ENCODE measurements at places on chromosomes 6 and 20.

GRCh38 chr6:49546331-49546730 is 4.1 kb upstream of the C6orf141 start:
- H3K27me3 ChIP-seq: peaks cover 5% of the 10 kb centered on the region
- no peak for DNase-seq
- H3K27ac ChIP-seq: no peak overlapping the region
- H3K36me3 ChIP-seq: no peaks in the 10 kb centered on the region
- H3K4me1 ChIP-seq: peaks cover 10% of the 10 kb centered on the region

GRCh38 chr6:155832596-155832995 is 377.0 kb upstream of the NOX3 start:
- no peaks in the 10 kb centered on the region for H3K36me3 ChIP-seq
- H3K27me3 ChIP-seq: no peaks in the 10 kb centered on the region

- no peaks in the 10 kb centered on the region for H3K36me3 ChIP-seq
- no peak overlapping the region for H3K4me3 ChIP-seq
- no peaks in the 10 kb centered on the region for H3K4me1 ChIP-seq
- peaks cover 38% of the 10 kb centered on the region for H3K27me3 ChIP-seq
These were observed 27.2 kb upstream of the FKBP1A start for GRCh38 chr20:1420066-1420465.

- no peak overlapping the region for H3K27ac ChIP-seq
- no peak overlapping the region for H3K4me3 ChIP-seq
- peaks cover 2% of the 10 kb centered on the region for H3K27me3 ChIP-seq
- H3K36me3 ChIP-seq: no peaks in the 10 kb centered on the region
- no peak for DNase-seq
These were observed 19.8 kb downstream of the ADGRF5 start for GRCh38 chr6:46901882-46902314.

DNA sequence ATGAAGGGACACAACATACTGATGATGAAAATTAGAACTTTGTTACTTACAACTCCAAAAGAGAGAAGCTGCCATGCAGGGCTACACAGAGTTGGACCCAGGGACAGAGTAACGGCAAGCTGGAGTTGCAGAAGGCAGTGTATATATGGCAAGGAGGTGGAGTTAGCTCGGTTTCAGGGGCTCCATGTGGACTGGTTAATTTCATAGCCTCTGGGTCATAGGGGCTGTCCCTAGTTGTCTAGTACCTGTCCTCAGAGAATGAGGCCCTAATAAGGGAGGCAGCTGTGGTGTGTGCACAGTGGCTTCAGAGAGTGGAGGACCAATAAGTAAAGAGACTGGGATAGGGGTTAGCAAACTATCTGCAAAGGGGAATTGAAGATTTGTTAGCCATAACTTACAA is 7.9 kb upstream of the ZSCAN12 start:
- H3K27me3 ChIP-seq: peaks cover 16% of the 10 kb centered on the region
- H3K36me3 ChIP-seq: no peaks in the 10 kb centered on the region
- no peak overlapping the region for H3K27ac ChIP-seq
- no peaks in the 10 kb centered on the region for H3K4me1 ChIP-seq
- H3K4me3 ChIP-seq: no peak overlapping the region
- no peak for DNase-seq

DNA sequence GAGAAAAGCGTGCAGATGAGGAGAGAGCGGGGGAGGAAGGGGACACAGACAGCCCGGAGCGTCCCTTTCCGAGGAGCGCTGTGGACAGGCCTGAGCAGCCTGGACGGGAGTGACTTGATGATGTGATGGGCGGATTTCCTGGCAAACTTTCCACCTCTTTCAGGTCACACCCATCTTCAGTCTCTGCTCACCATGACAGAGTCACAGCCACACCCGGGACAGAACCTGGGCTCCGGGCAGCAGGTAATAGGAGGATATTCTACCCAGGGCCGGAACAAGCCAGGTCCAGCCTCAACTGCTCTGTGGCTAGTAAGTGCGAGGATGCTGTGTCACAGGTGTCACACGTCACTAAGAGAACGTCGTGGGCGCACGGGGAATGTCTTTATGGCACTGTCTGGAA is 84.3 kb downstream of the THBS2 start:
- no peak for DNase-seq
- no peaks in the 10 kb centered on the region for H3K4me1 ChIP-seq
- H3K36me3 ChIP-seq: no peaks in the 10 kb centered on the region
- no peak overlapping the region for H3K4me3 ChIP-seq
- no peak overlapping the region for H3K27ac ChIP-seq

DNA sequence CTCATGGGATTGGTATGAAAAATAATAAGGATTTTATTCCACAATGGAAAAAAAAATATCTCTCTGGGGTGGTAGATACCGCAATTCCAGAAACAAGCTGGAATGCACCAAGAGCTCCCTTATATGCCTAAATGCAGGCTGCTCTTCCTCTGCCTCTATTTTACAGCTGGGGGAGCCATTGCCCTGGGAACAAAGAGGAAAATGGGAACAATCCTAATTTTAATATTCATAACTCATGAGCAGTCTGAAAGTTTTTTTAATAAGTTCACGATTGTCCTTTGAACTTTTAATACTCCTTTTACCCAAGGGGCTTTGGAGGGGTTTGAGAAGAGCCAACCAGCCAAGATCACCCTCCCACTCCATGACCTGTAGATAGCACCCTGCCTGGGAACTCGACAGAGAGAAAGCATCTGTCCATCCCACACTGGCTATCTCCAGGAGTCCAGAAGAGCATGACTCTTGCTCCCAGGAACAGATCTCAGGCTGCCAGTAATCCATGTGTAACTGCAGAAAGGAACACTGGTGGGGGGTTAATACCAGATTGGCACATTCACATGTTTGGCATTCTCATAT is 74.7 kb downstream of the CD83 start:
- H3K27ac ChIP-seq: no peak overlapping the region
- DNase-seq: no peak
- H3K27me3 ChIP-seq: no peaks in the 10 kb centered on the region
- H3K36me3 ChIP-seq: no peaks in the 10 kb centered on the region

- no peak overlapping the region for H3K27ac ChIP-seq
- no peaks in the 10 kb centered on the region for H3K27me3 ChIP-seq
These were observed 48.7 kb upstream of the IL20RA start for GRCh38 chr6:137093183-137094069.

DNA sequence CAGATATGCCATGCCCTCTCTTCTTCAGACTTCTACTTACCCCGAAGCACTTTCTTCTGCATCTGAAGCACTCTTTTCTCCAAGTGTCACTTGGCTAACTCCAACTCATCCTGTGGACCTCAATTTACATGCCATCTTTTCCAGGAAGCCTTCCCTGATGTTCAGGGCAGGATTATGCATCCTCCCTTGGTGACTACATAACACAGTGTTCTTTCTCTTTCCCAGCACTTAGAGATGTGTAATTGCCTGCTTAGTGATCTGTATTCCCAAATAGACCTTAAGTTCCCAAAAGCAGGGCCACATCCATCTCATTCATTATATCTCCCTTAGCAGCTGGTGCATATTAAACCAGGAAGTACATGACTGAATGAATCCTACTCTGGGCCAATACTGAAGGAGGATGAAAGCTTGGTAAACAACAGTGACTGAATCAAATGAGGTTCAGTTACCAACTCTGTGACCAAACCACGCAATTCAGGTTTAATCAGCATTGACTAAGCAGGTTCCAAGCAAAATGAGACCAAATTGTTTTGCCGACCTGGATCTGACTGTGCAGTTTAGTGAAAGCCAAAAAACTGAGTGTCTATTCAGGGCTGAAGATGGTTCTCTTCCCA is 121.4 kb upstream of the TCF21 start:
- DNase-seq: no peak
- peaks cover 2% of the 10 kb centered on the region for H3K27me3 ChIP-seq
- no peaks in the 10 kb centered on the region for H3K36me3 ChIP-seq
- H3K4me3 ChIP-seq: no peak overlapping the region
- no peaks in the 10 kb centered on the region for H3K4me1 ChIP-seq
- H3K27ac ChIP-seq: no peak overlapping the region

GRCh38 chr6:53112404-53112803 is 36.2 kb downstream of the GCM1 start:
- no peak for DNase-seq
- H3K27me3 ChIP-seq: peaks cover 2% of the 10 kb centered on the region
- H3K4me3 ChIP-seq: no peak overlapping the region

DNA sequence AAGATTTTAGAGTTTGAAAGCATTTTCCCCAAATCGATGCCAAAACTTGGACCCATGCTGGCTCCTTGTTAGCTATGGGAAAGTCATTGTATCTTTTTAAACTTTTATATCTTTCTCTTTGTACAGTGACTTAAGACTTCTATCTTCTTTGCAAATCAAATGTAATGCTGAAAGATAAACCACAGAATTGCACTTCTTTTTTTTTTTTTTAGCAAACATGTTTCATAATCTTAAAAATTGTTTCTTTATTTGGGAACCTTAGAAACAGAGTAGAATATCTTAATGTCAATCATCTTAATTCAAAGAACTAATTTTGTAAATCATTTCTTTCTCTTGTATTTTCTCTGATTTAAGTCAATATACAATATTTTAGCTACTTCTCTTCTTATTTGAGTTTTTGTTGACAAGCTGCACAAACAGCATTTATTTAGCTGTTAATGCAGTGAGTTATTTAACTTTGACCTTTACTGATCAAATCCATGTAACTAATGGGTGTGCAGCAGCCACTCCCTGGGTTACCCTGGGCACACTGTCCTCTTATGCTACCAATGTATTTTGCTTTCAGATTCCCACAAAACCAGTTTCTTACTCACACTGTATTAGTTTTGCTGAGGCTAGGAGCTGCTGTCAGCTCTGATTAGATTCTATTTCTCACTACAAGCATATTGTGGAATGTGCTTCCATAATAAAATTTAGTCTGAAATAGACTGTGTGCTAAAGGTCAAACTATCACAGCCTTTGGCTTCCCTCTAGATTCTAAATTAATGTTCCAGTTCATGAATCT is 279.6 kb downstream of the ADGB start:
- H3K27ac ChIP-seq: no peak overlapping the region
- H3K4me1 ChIP-seq: peaks cover 8% of the 10 kb centered on the region
- H3K36me3 ChIP-seq: no peaks in the 10 kb centered on the region
- DNase-seq: no peak

GRCh38 chr6:41682056-41682477 is 43.8 kb downstream of the MDFI start:
- no peaks in the 10 kb centered on the region for H3K36me3 ChIP-seq
- H3K27me3 ChIP-seq: no peaks in the 10 kb centered on the region
- H3K4me1 ChIP-seq: peaks cover 23% of the 10 kb centered on the region
- H3K27ac ChIP-seq: no peak overlapping the region
- DNase-seq: peak; percentile 69
- H3K4me3 ChIP-seq: peak overlapping the region; percentile 71

DNA sequence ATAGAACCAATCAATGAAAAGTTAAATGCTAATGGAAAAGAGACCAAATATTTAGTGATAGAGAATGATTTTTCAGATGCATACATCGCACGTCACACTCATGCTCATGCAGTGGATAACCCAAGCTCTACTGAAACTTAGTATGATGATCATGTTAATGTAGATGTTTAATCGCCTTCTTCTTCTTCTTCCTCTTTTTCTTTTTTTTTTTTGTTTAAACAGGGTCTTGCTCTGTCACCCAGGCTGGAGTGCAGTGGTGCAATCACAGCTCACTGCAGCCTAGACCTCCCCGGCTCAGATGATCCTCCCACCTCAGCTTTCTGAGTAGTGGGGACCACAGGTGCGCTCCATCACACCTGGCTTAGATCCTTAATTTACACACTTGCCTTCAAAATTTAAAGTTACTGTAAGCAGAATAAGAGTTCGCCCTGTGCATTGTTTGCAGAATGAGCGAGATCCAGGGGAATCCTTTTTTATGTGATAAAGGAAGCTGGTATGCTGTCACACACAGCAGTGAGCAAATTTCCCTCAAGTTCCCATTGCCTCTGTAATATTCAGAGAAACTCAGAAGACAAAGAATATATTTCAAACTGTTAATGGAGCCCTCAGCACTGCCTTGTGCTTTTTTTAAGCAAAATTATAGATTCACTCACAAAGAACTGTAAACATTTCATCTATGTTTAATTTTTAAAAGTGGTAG is 194.2 kb upstream of the SGK1 start:
- no peak overlapping the region for H3K27ac ChIP-seq
- no peaks in the 10 kb centered on the region for H3K27me3 ChIP-seq
- H3K4me3 ChIP-seq: no peak overlapping the region
- H3K36me3 ChIP-seq: no peaks in the 10 kb centered on the region
- no peaks in the 10 kb centered on the region for H3K4me1 ChIP-seq

DNA sequence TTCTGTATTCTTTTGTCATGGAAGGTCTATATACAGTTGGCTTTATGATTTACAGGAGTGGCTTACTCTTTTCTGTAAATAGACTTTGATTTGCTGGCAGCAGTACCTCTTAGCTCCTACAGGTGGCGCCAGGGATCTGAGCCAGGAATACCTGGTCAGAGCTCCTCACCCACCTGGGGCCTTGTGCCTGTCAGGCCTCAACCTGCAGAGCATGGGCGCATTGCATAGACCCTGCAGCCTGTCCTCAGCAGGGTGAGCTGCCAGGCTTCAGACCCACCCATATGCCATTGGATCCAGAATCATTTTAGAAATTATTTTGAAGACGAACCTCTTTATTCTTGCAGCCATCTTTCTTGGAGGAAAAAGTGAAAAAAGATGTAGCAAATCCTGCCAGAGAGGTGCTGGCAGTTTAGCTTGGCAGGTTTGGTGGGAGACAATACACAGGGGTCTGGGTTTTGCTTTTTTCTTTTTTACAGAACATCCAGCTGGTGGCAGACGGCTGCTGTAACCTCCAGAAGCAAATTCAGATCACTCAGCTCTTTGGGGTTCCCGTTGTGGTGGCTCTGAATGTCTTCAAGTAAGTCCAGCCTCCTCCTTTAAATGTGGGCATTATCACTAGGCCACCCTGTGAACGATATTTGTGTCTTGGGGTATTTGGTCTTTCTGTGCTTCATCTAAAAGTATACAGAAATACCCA is 149.1 kb downstream of the MTHFD1L start:
- H3K4me3 ChIP-seq: peak overlapping the region; percentile 53
- H3K27me3 ChIP-seq: no peaks in the 10 kb centered on the region
- DNase-seq: peak; percentile 43
- H3K4me1 ChIP-seq: no peaks in the 10 kb centered on the region
- H3K36me3 ChIP-seq: no peaks in the 10 kb centered on the region

- peak overlapping the region; percentile 67 for H3K4me3 ChIP-seq
- H3K4me1 ChIP-seq: peaks cover 69% of the 10 kb centered on the region
- peaks cover 50% of the 10 kb centered on the region for H3K27me3 ChIP-seq
- peak overlapping the region; percentile 70 for H3K27ac ChIP-seq
- peak; percentile 56 for DNase-seq
These were observed 53.9 kb downstream of the ERMARD start for GRCh38 chr6:169805242-169805838.

GRCh38 chr6:29295181-29295585 is 6.3 kb upstream of the OR14J1 start:
- H3K4me1 ChIP-seq: no peaks in the 10 kb centered on the region
- H3K4me3 ChIP-seq: no peak overlapping the region
- no peak overlapping the region for H3K27ac ChIP-seq
- no peaks in the 10 kb centered on the region for H3K36me3 ChIP-seq

Data from immature natural killer cell (primary cell).